A549 treated with Mapracorat at 1 μM for 4 hours (cell line): ENCODE measurements at places on chromosomes 11 and 22. TPM values are rescaled to one million over a fixed set of nuclear protein-coding genes. Genes with fewer than 3 reads are reported as not detected.

The NXPE4 gene
- total RNA-seq: not detected in 5 replicates

The ACTN3 gene
- total RNA-seq: not detected in 5 replicates

The MFNG gene
- 1.2 to 2.7 TPM (median 1.9 TPM) in 5 replicates for total RNA-seq

The NCF4 gene
- total RNA-seq: 0.12 TPM in 1 of 5 replicates, not detected in the others

The C11orf16 gene
- not detected in 5 replicates for total RNA-seq
